ENCODE measurements at places on chromosomes 6 and 20.
A peak's percentile ranks its signal among the peaks of the same experiment; 100 is the strongest.

DNA sequence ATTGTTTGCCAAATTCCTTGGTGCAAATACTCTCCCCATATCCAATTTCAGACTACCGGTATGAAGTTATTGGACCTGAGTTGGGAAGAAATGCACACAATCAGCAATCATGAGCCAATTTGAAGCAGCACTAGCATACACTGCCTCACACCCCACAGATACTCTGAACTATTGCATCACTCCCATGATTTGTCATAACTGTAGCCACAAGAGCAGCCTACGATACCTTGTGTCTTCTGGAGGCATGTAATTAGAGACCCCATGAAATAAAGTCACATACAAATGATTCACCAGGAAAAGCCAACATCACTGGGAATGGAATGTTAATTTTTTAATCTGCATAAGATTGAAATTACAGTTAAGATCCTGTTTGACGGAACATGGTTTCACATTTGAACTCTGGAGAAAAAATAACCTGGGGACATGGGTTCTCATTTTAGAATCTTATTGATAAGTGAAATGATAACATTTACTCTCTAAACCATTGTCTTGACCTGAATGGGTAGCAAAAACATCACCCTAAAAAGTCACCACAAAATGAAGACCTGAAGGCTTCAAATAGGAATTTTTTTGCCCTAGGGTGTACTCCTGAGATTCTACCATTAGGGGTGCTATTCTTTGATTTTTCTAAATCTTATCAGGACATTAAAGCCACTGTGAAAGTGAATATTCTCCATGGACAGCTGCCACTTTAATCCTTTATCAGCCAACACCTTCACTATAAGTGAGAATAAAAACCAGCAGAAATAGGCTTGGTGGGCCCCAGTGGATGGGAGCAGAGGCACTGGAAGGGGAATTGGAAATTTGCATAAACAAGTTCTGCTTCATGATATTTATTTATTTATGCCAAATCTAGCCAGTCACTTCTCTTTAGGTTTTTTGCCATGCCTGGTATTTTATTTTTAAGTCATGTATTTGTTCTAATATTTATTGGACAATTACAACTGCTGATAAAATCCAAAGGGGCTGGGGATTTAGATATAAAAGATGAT is 34.5 kb upstream of the HBS1L start:
- DNase-seq: no peak

DNA sequence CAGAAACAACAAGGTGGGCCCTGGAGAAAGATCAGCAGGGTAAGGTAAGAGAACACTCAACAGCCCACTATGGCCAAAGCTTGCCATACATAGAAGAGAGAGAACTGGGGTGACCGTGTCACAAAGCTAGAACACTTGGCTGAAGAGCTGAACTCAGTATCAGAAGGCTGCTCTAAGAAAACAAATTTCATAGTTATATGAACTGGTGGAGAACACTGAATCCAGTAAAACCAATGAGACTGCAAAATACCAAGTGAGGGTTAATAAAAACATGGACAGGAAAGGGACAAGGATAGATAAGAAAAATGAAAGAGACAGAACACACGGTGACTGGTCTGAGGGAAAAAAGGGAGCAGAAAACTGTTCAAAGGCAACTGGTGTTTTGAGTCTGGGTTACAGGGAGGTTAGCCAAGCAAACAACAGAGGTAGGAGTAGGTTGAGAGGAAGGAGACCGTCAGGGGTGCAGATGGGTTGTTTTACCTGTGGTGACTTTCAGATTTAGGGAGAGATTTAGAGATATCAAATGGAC is 56.5 kb downstream of the GMDS start:
- DNase-seq: no peak

GRCh38 chr6:25829375-25829774 is 2.5 kb downstream of the SLC17A1 start:
- DNase-seq: no peak

GRCh38 chr6:135104199-135104598 is 49.6 kb upstream of the HBS1L start:
- DNase-seq: no peak

- no peak for DNase-seq
Observed at GRCh38 chr6:139361211-139361610, 13.2 kb downstream of the CITED2 start.

- no peak for DNase-seq
Observed at GRCh38 chr6:112144145-112144926, 56.9 kb downstream of the FAM229B start.

DNA sequence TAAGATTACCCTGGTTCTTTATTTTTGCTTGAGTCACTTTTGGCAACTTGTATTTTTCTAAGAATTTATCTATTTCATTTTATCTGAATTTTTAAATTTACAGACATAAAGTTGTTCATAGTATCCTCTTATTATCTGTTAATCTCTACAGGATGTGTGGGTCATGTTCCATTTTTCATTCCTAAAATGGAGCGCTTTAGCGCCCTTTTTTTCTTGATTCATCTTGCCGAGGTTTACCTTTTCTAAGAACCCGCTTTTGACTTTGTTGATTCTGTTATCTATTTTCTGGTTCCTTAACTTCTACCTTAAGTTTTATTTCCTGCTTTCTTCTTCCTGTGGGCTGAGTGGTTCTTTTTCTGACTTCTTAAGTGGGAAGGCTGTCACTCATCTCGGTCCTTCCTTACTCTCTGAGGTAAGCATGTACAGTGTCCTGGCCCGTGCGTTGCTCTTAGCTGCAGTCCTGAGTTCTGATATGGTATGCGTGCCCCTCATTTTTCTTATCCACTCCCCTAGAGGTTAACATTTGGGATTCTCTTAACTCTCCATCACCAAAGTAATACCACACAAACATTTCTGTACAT is 399.8 kb downstream of the CDC5L start:
- DNase-seq: no peak

GRCh38 chr6:87858440-87858839 is 156.4 kb upstream of the AKIRIN2 start:
- no peak for DNase-seq

GRCh38 chr6:154319231-154319858 is 37.3 kb downstream of the IPCEF1 start:
- no peak for DNase-seq

- DNase-seq: no peak
Observed at GRCh38 chr6:156262014-156262413, 515.2 kb upstream of the ARID1B start.

GRCh38 chr6:100678027-100678426 is 203.1 kb downstream of the ASCC3 start:
- no peak for DNase-seq

DNA sequence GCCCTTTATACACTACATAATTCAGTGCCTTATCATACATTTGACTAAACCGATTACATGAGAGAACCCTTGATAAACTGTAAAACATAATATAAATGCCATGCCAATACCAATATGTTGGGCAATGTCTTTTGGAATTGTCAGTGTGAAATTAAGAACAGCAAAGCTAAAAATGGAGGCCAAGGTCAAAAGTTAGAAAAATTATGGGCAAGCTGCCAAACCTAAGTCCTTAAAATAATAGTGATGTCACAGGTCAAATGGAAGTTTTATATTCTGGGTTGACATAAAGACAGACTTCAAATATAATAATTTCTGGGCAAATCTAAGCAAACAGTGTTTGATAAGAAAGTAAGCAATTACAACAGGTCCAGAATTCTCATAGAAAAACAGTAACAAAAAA is 696.7 kb downstream of the RNF144B start:
- no peak for DNase-seq

GRCh38 chr20:5410470-5410869 is 93.7 kb upstream of the PROKR2 start:
- no peak for DNase-seq

DNA sequence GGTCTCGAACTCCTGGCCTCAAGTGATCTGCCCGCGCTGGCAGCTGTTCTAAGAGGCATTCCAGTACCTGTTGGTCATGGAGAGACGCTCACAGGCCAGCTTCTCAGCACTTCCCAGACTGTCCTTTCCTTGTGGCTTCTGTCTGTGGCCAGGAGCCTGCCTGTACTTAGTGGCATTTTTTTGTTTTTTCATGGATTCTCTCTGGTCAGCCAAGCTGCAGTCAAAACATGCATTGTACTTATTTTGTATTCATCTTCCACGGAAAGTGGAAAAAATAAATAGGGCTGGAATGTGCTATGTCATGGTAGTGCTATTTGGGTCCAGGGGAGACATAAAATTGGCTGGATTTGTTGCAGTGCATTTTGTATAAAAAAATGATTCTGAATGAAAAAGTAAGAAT is 29.1 kb downstream of the ZDHHC14 start:
- DNase-seq: no peak

DNA sequence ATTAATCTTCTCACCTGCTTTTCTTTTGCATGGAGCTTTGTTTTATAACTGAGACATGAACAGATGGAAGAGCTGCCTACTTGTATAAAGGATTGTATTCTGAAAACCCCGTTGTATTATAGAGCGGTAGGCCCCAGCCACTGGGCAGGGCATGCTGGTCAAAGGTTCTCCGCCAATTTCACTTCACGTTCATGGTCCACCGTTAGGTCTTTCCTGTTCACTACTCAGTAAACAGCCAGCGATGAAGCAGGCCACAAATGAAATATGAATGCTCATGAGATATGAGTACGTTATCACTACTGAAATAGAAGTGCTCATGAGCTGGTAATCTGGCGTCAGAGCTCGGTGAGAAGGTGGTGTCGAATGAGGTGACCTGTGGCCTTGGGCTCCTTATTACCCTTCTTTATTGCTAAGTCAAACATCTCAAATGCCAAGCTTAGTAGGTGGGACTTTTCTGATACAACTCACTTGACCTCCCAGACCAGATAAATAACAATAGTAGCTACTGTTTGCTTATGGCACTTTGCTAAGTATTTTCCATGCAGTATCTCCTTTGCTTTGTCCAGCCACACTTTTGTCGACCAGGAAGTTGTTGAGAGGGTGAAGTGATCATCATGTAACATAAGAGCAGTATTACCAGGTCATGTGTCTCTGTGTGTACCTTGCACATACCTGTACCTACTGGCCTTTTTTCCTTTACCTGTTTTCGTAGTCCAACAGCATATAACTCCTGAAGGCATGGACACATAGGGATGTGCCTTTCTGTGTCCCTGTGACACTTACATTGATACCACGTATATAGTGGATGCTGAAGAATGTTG is 16.7 kb downstream of the EDN3 start:
- DNase-seq: no peak

- no peak for DNase-seq
Observed at GRCh38 chr6:166477647-166478365, 95.1 kb upstream of the MPC1 start.

GRCh38 chr6:129671442-129672340 is 38.3 kb downstream of the ARHGAP18 start:
- DNase-seq: peak; percentile 72

- DNase-seq: no peak
Observed at GRCh38 chr6:97456070-97456469, 173.1 kb upstream of the MMS22L start.

GRCh38 chr6:8944548-8944947 is 509.2 kb upstream of the SLC35B3 start:
- DNase-seq: no peak

GRCh38 chr20:61956396-61957342 is 109.0 kb downstream of the TAF4 start:
- DNase-seq: no peak

DNA sequence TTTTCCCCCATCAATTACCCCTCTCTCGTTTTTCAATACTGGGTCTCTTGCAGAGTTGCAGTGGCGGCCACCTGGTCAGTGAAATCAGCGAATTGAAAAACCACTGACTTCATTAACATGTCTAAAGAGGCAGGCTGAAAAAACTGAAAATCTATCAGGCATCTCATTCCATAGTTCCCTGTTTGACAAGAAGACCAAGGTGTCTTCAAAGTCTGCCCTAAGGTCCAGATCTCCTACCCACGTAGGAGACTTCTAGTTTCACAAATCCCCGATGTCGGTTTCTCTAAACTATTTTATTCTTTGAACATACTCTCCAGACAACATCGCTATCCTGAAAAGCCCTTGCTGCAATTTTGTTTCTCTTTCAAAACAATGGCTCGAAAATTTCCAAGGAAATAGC is 796 bp upstream of the TUBB start:
- no peak for DNase-seq

DNA sequence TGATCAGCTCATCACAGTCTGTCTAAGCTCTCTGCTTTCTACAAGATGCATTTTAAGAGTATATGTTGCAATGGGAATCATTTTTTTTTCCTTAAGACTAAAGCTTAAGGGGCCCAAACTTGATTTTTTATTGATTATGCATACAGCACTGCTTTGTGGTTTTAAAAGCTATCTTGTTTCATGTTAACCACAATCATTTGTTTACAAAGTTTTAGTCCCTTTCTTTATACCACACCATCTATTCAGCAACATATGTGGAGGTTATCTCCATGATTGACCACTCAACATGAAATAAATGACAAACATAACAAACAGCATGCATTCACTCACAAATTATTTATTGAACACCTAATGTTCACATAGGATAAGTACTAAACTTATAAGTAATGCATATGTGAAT is 119.1 kb downstream of the FHL5 start:
- no peak for DNase-seq

DNA sequence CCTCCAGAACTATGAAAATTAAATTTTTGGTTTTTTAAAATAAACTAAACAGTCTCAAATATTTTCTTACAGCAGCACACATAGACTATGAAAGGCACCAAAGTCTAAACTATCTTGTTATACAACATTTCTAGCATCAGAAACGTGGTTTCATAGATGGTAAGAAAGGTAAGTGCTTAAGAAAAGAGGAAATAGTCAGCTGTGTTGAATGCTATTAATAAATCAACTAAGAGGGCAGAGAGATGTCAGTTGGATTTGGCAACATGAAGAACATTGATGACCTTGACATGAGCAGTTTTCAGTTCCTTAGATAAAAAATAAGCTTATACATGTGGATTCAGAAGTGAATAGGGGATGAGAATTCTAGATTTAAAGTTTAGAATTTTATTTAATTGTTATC is 113.6 kb downstream of the RFX6 start:
- no peak for DNase-seq

- no peak for DNase-seq
Observed at GRCh38 chr20:29689411-29690225, 1567.8 kb upstream of the DEFB115 start.

GRCh38 chr6:7108196-7108963 is 619 bp downstream of the RREB1 start:
- peak; percentile 34 for DNase-seq

DNA sequence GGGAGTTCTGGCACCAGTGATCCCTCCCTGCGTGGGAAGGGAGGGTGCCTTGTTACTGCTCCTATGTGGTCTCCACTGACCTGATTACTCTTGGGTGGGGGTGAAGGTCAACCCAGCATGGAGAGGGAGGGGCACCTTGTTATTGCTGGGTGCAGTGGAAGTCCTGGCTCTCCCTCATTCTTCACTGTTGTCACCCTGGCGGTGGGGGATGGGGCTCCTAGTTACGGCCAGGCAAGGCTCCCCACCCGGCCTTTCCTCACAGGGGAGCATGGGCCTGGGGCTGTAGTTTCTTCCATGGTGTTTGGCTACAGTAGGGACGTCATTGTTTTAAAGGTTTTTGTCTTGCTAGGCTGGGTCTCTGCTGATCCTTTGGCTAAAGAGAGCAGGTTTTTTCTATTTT is 40.8 kb downstream of the PACSIN1 start:
- no peak for DNase-seq

Measured in activated CD4-positive, alpha-beta T cell treated with anti-CD3 and anti-CD28 coated beads, Interleukin-2, amount 50 U/mL, for 4 hours (primary cell).